ENCODE measurements at places on chromosomes 1 and 21. TPM values are rescaled to one million over a fixed set of nuclear protein-coding genes. Genes with fewer than 3 reads are reported as not detected.

AGPAT3 gene
- 29.3 TPM for total RNA-seq

HCRTR1 gene
- total RNA-seq, result not detected

FABP3 gene
- total RNA-seq, result 2.1 TPM

FCRLB gene
- 14.5 TPM for total RNA-seq

GUCA2A gene
- total RNA-seq, result not detected

GOLT1A gene
- total RNA-seq, result not detected

CTSK gene
- 101 TPM for total RNA-seq

UBIAD1 gene
- 4.8 TPM for total RNA-seq

UBXN10 gene
- not detected for total RNA-seq

- H3K4me3 ChIP-seq, result no peak overlapping the region
- H3K27ac ChIP-seq, result no peak overlapping the region
- H3K36me3 ChIP-seq, result no peaks in the 10 kb centered on the region
These were observed 93.7 kb upstream of the DPH5 start for GRCh38 chr1:101119289-101119688.

GRCh38 chr1:226475142-226475511 is 67.2 kb upstream of the PARP1 start:
- H3K36me3 ChIP-seq, result no peaks in the 10 kb centered on the region
- peaks cover 16% of the 10 kb centered on the region for H3K27me3 ChIP-seq
- no peak overlapping the region for H3K27ac ChIP-seq
- DNase-seq, result no peak

GRCh38 chr1:94542088-94542870 is 720 bp upstream of the F3 start:
- H3K27me3 ChIP-seq, result no peaks in the 10 kb centered on the region
- peaks cover 21% of the 10 kb centered on the region for H3K36me3 ChIP-seq
- peak; percentile 72 for DNase-seq
- H3K4me1 ChIP-seq, result peaks cover 66% of the 10 kb centered on the region

DNA sequence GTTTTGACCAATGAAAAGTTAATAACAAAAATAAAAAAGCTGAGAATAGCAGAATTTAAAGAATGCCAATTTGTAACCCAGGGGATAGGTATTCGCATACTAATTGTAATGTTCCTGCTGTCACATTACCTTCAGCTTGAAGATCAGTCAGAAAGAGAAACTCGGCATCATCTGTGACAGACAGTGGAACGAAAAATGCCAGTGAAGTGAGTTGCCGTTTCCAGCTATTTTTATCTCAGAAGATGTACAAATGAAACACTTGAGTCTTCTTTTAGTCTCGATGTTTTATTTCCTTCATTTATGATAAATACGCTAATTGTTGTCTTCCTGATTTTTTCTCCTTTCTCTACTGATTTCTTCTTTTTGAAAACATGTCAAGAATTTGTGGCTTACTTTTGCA is 26.1 kb downstream of the RGS21 start:
- no peaks in the 10 kb centered on the region for H3K36me3 ChIP-seq
- no peak for DNase-seq
- no peak overlapping the region for H3K27ac ChIP-seq
- H3K4me3 ChIP-seq, result no peak overlapping the region
- H3K4me1 ChIP-seq, result no peaks in the 10 kb centered on the region
- no peaks in the 10 kb centered on the region for H3K27me3 ChIP-seq

- H3K27ac ChIP-seq, result peak overlapping the region; percentile 22
- H3K4me1 ChIP-seq, result peaks cover 26% of the 10 kb centered on the region
- H3K4me3 ChIP-seq, result no peak overlapping the region
These were observed 22.8 kb downstream of the PHC2 start for GRCh38 chr1:33408093-33408436.

GRCh38 chr1:9633493-9633892 is 18.0 kb upstream of the PIK3CD start:
- no peaks in the 10 kb centered on the region for H3K27me3 ChIP-seq
- H3K4me1 ChIP-seq, result no peaks in the 10 kb centered on the region
- H3K27ac ChIP-seq, result no peak overlapping the region
- H3K36me3 ChIP-seq, result no peaks in the 10 kb centered on the region

- peaks cover 7% of the 10 kb centered on the region for H3K27me3 ChIP-seq
- DNase-seq, result no peak
- H3K27ac ChIP-seq, result no peak overlapping the region
- H3K4me3 ChIP-seq, result no peak overlapping the region
- peaks cover 5% of the 10 kb centered on the region for H3K4me1 ChIP-seq
These were observed 15.0 kb upstream of the LRP8 start for GRCh38 chr1:53342735-53343470.

- no peak for DNase-seq
- no peak overlapping the region for H3K27ac ChIP-seq
- no peak overlapping the region for H3K4me3 ChIP-seq
- H3K36me3 ChIP-seq, result no peaks in the 10 kb centered on the region
- H3K27me3 ChIP-seq, result no peaks in the 10 kb centered on the region
These were observed 262.4 kb upstream of the DAB1 start for GRCh38 chr1:57686306-57686705.

- no peak overlapping the region for H3K27ac ChIP-seq
- no peaks in the 10 kb centered on the region for H3K4me1 ChIP-seq
- no peak for DNase-seq
- no peaks in the 10 kb centered on the region for H3K36me3 ChIP-seq
- peaks cover 12% of the 10 kb centered on the region for H3K27me3 ChIP-seq
These were observed 30.0 kb upstream of the PM20D1 start for GRCh38 chr1:205879974-205880373.

DNA sequence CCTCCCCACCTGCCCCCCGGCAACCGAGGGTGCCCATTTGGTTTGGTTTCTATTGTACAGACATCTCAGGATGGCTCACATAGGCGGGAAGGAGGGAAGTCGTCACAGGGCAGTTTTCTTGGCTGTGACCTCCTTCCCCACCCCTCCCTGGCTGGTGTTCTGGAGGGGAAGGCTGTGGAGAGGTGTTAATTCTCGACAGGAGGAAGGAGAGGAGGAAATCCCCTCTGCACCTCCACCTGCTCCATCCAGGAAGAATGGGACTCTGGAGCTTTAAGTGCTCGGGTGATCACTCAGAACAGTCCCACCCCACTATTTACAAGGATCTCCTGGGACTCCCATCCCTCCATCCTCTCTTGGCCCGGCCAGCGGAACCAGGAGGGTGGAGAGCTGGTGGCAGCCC is 7.6 kb downstream of the MEX3A start:
- H3K27ac ChIP-seq, result no peak overlapping the region
- H3K4me1 ChIP-seq, result no peaks in the 10 kb centered on the region
- no peaks in the 10 kb centered on the region for H3K27me3 ChIP-seq
- DNase-seq, result no peak
- no peaks in the 10 kb centered on the region for H3K36me3 ChIP-seq
- no peak overlapping the region for H3K4me3 ChIP-seq
